ENCODE measurements at places on chromosomes 6 and 20.

GRCh38 chr20:56195946-56196345 lies 52.6 kb upstream of the MC3R start:
- no peak for DNase-seq

DNA sequence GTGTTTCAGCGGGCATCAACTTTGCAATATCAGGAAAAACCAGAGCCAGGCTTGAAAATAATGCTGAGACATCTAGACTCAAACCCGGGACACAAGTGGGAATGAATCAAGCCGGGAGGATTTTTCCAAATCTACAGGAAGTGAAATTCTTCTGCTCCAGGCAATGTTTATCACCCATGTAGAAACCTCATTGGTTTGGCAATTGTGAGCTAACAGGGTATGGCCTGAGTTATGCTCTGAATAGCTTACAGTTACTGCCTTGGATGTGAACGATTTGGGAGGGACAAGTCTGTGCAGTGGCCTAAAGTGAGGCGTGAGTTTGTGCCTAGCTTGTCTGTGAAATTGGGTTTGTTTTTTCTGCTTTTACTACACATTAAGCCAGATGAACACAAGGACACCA lies 87.4 kb downstream of the PCSK2 start:
- DNase-seq = no peak

GRCh38 chr20:1371202-1371782 lies 21.6 kb downstream of the FKBP1A start:
- DNase-seq = no peak

- DNase-seq = no peak
Measured at GRCh38 chr20:61027218-61027617, 224.8 kb upstream of the CDH4 start.

GRCh38 chr20:48527771-48528170 lies 300.0 kb downstream of the PREX1 start:
- no peak for DNase-seq

DNA sequence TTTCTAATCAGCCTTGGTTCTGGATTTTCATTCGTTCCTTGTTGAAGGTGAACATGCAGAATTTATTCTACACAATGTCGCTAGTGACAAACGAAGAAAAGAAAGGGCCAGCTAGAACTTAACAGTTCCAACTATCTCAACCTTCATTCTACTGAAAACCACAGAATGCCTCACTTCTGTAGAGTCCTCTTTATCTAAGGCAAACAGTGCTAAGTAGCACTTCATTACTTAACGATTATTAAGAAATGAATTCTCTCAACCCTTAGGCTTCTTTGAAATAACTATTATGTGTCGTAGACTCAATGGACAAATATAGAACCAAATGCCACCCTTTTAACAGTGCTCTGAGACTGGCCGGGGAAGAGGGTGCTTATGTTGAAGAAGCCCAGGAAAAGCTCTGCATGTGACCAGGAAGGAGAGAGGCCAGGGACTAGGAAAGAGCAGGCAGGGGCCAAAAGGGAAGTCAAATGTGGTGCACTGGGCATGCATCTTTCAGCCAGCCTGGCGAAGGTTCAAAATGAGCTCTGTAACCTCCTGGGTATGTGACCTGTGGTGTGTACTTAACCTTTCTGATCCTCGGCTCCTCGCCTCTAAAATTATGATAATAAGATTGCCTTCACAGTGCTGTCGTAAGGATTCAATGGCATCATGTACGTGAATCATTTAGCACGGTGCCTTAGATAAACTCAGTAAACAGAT lies 55.4 kb upstream of the BMP2 start:
- DNase-seq = no peak

DNA sequence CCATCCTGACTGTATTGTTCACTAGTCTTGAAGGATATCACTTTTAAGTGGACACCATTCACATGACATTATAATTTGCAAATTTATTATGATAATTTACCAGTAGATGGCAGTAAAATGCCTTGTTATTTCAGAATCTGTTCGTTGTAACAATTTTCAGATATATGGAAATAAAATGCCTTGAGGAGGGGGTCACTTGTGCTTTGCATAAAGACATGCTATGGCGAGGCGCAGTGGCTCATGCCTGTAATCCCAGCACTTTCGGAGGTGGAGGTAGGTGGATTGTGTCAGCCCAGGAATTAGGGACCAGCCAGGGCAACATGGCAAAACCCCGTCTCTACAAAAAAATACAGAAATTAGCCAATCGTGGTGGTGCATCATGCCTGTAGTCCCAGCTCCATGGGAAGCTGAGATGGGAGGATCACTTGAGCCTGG lies 9.0 kb upstream of the NCOA6 start:
- DNase-seq = no peak

DNA sequence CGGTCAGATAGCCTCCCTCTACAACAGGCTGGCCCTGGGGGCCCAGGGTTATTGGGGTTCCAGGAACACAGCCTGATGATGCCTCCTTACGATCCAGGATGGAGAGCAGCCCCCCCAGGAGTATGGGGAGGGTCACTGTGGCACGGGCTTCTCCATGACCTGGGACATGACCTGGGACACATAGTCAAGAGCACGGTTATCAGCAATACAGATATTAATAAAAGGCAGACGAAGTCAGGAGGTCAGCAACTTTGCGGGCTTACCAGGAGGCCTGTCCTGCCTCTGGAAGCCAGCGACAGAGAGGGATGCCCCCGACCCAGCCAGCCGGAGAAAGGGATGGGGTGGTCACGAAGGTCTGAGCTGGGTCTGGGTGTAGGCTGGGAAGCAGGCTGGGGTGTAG lies 795 bp downstream of the MMP24OS start:
- DNase-seq = no peak

- DNase-seq = no peak
Measured at GRCh38 chr6:93746892-93747291, 327.5 kb upstream of the EPHA7 start.

- DNase-seq = no peak
Measured at GRCh38 chr6:26141378-26141904, 54.2 kb downstream of the HFE start.

DNA sequence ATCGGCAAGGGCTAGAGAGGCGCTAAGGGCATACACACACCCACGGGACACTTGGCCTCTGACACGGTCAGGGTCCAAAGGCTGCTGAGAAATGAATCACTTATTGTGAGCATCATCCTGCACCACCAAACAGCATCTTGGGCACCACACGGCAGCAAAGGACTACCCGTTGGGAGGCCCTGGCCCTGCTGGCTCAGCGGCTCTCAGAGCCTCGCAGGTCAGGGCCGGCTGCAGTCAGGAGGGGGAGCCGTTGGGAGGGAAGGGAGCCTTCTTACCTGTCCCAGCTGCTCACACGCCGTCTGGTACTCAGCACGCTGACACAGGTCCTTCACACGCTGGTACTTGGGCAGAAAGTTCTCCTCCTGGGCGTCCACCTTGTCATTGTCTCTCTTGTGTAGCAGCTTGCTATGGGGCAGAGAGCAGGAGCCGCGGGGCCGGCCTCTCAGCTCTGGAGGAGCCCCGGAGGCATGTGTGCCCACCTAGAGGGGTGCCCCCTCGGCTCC lies 109.0 kb downstream of the SULF2 start:
- no peak for DNase-seq

DNA sequence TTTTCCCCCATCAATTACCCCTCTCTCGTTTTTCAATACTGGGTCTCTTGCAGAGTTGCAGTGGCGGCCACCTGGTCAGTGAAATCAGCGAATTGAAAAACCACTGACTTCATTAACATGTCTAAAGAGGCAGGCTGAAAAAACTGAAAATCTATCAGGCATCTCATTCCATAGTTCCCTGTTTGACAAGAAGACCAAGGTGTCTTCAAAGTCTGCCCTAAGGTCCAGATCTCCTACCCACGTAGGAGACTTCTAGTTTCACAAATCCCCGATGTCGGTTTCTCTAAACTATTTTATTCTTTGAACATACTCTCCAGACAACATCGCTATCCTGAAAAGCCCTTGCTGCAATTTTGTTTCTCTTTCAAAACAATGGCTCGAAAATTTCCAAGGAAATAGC lies 796 bp upstream of the TUBB start:
- DNase-seq = no peak

GRCh38 chr6:147287869-147288271 lies 83.7 kb downstream of the STXBP5 start:
- peak; percentile 39 for DNase-seq

DNA sequence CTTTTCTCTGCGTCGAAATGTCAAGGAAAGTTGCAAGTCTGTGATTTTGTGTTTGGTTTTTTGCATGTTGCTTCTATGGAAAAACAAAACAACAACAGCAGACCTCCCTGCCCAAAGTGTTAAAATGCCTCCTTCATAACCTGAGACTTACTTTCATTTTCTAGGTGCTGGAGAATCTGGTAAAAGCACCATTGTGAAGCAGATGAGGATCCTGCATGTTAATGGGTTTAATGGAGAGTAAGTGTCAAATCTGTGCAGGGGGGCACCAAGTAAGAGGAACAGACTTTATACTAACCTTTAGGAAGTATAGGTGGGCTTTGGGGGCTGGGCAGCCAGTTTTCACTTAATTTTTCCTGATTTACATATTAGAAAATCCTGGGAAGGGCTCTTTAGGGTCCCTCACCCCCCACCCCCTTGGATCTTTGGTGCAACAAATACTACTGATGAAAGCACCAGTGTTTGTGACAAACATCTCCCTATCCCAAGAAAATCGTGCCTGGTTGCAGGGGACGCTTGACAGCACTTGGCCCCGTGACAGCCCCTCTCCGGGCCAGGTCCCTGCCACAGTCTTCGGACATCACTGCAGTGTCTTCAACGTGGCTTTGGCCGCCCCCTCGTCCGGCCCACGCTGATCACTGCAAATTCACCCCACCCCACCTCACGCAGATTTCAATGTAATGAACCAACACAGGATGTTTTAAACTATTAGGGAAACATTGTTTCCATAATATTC lies 43.1 kb downstream of the GNAS start:
- no peak for DNase-seq

- no peak for DNase-seq
Measured at GRCh38 chr20:9808166-9808565, 30.7 kb downstream of the PAK5 start.

GRCh38 chr6:109073344-109074132 lies 21.1 kb downstream of the SESN1 start:
- peak; percentile 8 for DNase-seq

GRCh38 chr6:117409863-117410262 lies 15.9 kb downstream of the ROS1 start:
- DNase-seq = no peak

- DNase-seq = no peak
Measured at GRCh38 chr20:61926253-61926613, 139.4 kb downstream of the TAF4 start.

DNA sequence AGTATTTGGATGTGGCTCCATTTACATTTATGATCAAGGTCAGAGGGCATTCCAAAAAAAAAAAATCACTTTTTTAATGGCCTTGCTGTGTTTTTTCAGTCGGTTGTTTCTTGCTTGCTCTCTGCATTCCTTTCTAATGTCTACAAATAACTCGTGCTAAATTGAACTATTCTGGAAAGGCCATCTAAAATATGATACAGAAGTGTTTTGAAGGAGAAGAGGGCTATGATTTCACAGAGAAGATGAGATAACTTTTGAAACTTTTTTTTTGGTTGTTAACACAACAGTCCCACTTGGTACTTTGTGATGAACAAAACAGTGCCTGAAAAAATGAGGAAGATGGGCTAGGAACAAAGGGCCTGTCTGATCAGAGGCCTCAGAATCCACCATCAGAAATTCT lies 156.1 kb upstream of the SMLR1 start:
- DNase-seq = no peak

DNA sequence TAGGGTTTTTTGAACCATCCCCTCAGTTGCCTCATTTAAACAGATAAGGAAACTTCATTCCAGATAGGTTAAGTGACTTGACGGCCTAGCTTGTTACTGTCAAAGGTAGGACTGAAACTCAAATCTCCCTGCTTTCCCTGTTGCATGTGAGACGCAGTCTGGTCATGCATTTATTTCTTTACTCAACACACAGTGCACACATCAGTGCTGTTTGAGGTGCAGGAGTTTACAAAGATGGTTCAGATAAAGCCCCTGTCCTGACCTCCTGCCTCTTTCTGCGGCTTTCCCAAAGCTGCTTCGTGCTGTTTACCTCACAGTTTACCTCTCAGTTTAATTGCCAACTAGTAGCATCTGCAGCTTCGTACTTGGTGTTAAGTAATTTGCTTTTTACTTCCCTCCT lies 26.6 kb downstream of the TIAM2 start:
- DNase-seq = no peak

DNA sequence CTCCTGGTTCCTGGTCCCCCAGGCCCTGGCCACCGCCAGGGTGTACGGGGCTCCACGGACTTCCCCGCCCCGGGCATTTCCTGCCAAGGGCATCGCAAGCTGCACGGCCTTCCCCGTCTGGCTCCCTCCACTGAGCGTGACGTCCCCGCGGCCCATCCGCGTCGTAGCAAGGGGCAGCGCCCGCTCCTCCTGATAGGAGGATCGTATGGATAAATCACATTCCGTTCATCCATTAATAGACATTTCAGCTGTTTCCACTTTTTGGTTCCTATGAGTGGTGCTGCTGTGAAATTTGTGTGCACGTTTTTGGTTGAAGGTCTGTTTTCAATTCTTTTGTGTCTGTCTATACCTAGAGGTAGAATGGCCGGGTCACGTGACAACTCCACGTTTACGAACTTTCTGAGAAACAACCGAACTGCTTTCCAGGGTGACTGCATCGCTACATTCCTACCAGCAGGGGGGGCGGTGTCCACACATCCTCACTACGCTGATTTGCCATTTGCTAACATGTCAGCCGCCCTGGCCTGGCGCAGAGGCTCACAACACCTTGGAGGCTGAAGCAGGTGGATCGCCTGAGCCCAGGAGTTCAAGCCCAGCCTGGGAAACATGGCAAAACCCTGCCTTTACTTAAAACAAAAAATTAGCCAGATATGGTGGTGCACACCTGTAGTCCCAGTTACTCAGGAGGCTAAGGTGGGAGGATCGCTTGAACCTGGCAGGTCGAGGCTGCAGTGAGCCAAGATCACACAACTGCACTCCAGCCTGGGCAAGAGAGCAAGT lies 37.7 kb downstream of the KCNQ2 start:
- DNase-seq = no peak

- no peak for DNase-seq
Measured at GRCh38 chr6:111980971-111981840, 72.7 kb upstream of the CCN6 start.

GRCh38 chr20:41051009-41051825 lies 22.6 kb downstream of the TOP1 start:
- no peak for DNase-seq

GRCh38 chr6:88810701-88811100 lies 152.7 kb downstream of the RNGTT start:
- no peak for DNase-seq

DNA sequence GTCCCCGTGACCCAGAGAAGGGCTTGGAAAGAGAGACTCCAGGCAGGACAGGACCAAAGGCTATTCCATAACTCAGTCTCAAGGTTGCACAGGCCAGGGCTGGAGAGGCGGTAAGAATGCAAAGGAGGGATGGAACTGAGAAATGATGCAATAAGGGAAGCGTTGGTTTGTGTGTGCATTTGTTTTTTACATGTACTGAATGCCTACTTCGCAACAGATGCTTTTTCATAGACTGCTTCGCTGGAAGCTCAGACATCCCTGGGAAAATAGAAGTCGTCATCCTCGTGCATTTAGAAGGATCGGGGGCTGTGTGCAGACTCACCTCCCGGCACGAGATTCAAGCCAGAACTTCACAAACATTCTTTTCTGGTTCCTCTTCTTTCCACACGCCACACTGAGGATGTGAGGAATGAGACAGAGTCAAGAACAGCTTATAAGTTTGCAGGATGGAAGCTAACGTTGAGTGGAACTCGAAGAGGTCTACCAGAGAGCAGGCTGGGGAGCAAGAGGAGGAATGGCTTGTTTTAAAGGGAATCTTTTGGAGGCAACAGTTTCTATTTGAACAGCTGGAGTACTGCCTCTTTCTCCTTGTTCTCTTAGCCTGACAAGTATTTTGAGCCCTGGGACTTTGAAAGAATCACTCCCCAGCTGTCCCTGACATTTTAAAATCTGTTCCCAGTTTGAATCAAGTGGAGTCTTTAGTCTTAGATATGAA lies 19.3 kb upstream of the LY86 start:
- no peak for DNase-seq

All from amniotic stem cell (primary cell).